ENCODE measurements at places on chromosomes 3 and 15.

DNA sequence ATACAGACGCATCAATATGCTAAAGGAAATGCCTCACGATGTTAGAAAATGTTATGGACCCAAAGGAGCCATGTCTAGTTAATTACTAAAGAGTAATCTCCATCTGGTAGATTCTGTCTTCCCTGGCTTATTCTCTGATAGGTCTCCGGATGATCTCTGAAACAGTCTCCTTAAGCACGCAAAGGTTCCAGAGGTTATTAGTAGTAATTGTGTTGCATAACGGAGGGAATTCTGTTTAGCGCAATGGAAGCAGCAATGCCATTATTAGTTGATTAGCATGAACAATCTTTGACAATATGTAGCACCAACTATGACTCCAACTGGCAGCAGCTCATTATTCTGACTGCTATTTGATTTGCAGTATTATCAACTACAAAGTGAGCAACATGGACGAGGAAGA is 952.5 kb upstream of the SEMA6D start:
- DNase-seq: no peak

DNA sequence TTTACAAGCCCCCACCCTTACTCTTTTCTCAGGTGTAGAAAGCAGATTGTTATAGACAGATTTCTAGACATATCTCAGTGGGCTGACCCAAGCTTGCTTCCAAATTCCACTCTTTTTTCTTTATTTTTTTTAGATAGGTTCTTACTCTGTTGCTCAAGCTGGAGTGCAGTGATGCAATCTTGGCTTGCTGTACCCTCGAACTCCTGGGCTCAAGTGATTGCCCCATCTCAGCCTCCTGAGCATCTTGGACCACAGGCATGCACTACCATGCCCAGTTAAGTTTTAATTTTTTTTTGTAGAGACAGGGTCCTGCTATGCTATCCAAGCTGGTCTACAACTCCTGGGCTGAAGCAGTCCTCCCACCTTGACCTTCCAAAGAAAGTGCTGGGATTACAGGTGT is 53.5 kb upstream of the ADAMTS9 start:
- DNase-seq: no peak

DNA sequence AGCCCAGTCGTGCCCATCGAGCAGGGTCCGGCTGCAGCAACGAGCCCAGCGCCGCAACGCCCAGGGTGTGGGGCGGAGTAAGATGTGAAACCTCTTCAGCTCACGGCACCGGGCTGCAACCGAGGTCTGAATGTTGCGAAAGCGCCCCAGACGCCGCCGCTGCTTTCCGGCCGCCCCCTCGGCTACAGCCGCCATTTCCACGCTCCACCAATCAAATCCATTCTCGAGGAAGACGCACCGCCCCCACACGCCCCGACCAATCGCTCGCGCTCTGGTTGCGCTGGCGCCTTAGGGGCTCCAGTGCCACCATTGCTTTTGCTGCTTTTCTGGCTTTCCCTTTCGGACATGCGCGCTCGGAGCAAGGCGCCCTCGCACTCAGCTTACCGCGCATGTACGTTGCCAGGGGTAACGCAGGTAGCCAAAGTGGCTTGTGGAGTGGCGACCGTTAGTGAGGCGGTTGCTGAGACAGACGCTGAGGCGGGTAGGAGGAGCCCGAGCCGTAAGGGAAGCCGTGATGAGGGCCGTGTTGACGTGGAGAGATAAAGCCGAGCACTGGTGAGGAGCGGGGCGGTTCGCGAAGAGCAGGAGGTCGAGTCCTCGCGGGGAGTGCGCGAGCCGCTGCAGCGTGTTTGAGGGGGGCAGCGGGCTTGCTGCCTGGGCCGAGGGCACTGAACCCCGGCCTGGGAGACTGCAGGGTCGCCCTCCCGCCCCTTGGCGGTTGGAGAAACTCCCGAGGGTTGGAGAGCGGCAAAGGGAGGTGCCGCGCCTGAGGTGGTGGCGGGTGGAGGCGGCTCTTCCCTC is at the start of the genes IFT122 and MBD4:
Gene IFT122, plus strand, starts transcription at position 408 of the 801 bp plus-strand sequence. Its CDS starts 107 bp downstream, at position 515.
Gene MBD4, minus strand, starts transcription at position 132 of the 801 bp plus-strand sequence. Its CDS starts 115 bp downstream, at position 17.
- DNase-seq: peak; percentile 99

DNA sequence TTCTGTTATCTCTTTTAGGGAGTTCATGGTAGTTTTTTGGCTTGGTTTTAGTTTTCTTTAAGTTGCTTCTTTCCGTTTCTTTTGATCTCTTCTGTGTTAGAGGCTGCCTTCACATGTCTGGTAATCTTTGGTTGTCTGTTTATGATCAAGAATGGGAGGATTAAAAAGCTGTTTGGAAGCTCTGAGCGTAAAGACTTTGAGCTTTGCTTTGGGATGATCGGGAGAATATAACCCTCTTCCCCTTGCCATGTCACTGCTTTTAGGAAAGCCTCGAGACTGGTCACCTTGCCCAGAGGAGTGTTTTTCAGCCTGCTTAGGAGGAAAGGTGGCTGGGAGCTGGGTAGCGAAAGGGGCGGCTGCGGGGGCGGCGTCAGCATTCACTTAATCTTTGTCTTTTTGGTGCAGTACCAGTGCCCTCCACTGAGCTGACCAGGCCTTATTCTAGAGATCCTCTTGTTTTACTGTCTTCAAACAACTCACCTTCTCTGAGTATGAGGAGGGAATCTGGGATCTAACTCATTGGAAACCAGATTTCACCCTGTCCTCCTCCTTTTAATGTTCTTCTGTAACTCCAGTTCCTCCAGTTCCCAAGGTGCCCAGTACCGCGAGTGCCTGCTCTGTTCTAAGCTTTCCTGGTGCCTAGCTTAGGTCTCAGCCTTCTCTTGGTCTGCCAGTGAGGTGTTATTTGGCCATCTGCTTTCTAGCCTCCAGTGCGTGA is 15.5 kb downstream of the TATDN2 start:
- DNase-seq: peak; percentile 82

GRCh38 chr3:48503401-48504050 is 448 bp downstream of the SHISA5 start:
- DNase-seq: no peak

DNA sequence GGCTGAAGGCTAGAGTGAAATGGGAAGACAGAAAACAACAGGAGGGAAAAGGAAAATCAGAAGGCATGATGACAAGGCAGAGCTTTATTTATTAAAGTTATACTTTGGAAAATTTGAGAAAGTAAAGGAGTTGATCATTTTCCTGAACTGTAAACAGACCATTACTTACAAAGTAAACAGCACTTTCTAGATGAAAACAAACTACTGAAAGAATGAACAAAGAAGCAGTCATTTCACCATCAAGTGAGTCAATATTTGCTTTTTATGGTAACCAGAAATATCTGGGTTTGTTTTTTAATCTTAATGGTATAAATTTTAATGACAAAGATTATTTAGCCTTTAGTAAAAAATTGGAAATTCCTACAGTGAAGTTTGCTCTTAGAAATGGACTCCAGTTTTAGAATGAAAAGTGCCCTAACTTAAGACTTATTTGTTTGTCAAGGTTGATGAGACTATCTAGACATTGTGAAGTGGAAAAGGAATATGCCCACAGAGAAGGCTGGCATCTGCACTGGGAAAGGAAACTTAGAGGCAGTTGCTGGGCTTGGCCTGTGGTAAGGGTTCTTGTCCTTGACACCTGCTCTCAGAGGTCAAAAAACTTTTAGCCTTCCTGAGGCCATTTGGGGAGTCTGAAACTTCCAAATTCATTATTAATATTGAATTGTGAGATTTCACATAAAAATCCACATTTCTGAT is 47.2 kb downstream of the SPTSSB start:
- no peak for DNase-seq

GRCh38 chr3:69439643-69440270 is 53.9 kb upstream of the FRMD4B start:
- DNase-seq: no peak

DNA sequence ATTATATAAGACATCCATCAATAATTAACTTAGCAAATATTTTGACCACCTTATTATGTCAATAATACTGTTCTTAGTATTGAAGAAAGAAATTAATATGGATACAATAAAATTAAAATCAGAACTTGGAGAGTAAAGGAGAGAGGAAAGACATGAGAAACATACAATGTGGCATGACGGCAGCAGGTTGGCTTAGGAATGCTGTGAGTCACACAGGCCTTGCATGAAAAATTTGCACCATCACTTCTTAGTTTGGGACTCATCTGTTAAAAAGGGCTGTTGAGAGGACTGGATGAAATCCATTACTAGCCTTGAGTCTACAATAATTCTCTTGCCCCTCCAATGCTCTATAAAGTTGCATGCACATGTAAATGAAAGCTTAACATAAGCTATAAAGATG is 880.8 kb downstream of the ROBO1 start:
- DNase-seq: no peak

Data from activated naive CD4-positive, alpha-beta T cell treated with anti-CD3 and anti-CD28 coated beads, Interleukin-2, amount 10 ng/mL, durations not matched to agents 7 days and 5 days (primary cell).